CD4-positive, alpha-beta memory T cell (primary cell): ENCODE measurements at places on chromosomes 12 and 14. TPM values are rescaled to one million over a fixed set of nuclear protein-coding genes. Genes with fewer than 3 reads are reported as not detected.

The ANGEL1 gene
- 32.0 TPM for polyA plus RNA-seq

The LRFN5 gene
- polyA plus RNA-seq, result not detected

The TPPP2 gene
- polyA plus RNA-seq, result not detected

The TMEM233 gene
- not detected for polyA plus RNA-seq

The STAB2 gene
- polyA plus RNA-seq, result not detected

The PGF gene
- 0.13 TPM for polyA plus RNA-seq

The PRR13 gene
- 545 TPM for polyA plus RNA-seq

The CELA1 gene
- polyA plus RNA-seq, result 3.7 TPM

The SCN8A gene
- 0.04 TPM for polyA plus RNA-seq

The GPD1 gene
- not detected for polyA plus RNA-seq

The ORAI1 gene
- 235 TPM for polyA plus RNA-seq

The SETD1B gene
- 0.13 TPM for polyA plus RNA-seq

The FKBP11 gene
- polyA plus RNA-seq, result 238 TPM

The SPIC gene
- not detected for polyA plus RNA-seq

The AKAP6 gene
- polyA plus RNA-seq, result not detected

The AACS gene
- 9.7 TPM for polyA plus RNA-seq

The SERPINA12 gene
- polyA plus RNA-seq, result not detected

The CD27 gene
- 402 TPM for polyA plus RNA-seq

The OAS1 gene
- polyA plus RNA-seq, result 49.3 TPM

The IL26 gene
- not detected for polyA plus RNA-seq

The GUCY2C gene
- polyA plus RNA-seq, result not detected

The RBP5 gene
- not detected for polyA plus RNA-seq

The SOX5 gene
- 0.29 TPM for polyA plus RNA-seq

The BEST3 gene
- not detected for polyA plus RNA-seq

The SIVA1 gene
- 208 TPM for polyA plus RNA-seq

The ARHGEF40 gene
- polyA plus RNA-seq, result 0.52 TPM

The KCNC2 gene
- polyA plus RNA-seq, result not detected

The EPYC gene
- polyA plus RNA-seq, result not detected

The EFCAB11 gene
- polyA plus RNA-seq, result 2.6 TPM

The TEAD4 gene
- not detected for polyA plus RNA-seq

The FSCB gene
- polyA plus RNA-seq, result not detected

The GALNT8 gene
- 2.0 TPM for polyA plus RNA-seq

The CABP1 gene
- not detected for polyA plus RNA-seq

The OR6C2 gene
- not detected for polyA plus RNA-seq

The SUPT16H gene
- polyA plus RNA-seq, result 60.6 TPM

The GDF3 gene
- not detected for polyA plus RNA-seq

The MDM2 gene
- 9.7 TPM for polyA plus RNA-seq

The ADSS1 gene
- 1.8 TPM for polyA plus RNA-seq

The PIK3C2G gene
- polyA plus RNA-seq, result not detected

The SLC25A47 gene
- not detected for polyA plus RNA-seq
